NCI-H2081 treated with DMSO at 0.1 percent for 48 hours (cell line): ENCODE measurements at places on chromosomes 13 and 19.
A peak's percentile ranks its signal among the peaks of the same experiment; 100 is the strongest.

- DNase-seq = no peak
Measured at GRCh38 chr19:44529536-44529935, at the start of gene CEACAM20. CEACAM20 (minus strand) TSS chr19:44529675; CDS start chr19:44529509, 166 bp downstream.

DNA sequence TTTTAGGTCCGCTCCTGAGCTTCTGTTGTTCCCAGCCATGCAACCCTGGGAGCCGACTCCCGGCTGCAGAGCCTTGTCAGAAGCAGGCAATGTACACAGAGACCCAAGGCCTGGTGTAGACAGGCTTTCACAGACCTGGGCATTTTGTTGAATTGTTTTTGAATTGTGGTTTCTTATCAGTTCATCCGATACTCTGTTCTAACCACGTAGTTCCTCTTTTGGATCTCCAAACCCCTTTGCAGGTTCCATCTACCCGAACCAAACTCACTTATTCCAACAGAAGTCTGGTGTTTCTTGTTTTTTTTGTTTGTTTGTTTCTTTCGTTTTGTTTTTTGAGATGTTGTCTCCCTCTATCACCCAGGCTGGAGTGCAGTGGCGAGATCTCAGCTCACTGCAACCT lies 6.3 kb upstream of the NLRP2 start:
- no peak for DNase-seq

- no peak for DNase-seq
Measured at GRCh38 chr13:84845907-84846619, 953.2 kb downstream of the SLITRK6 start.

DNA sequence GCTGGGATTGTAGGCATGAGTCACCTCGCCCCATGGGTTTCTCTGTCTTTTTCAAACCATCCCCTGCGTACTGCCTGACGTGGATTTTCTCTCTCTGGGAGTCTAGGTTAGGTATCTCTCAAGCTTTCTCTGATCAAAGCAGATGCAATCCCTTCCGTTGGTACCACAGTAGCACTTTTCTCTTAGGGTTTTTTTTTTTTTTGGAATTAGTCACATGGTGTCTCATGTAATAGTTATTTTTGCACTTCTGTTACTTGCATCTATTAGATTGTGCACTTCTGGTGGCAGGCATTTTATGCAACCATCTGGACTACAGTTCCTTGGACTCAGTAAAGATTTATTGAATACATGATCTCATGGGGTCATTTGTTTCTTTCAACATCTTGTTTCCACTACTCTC lies 72.1 kb downstream of the GPC6 start:
- no peak for DNase-seq

- DNase-seq = no peak
Measured at GRCh38 chr13:39952249-39953233, 297.1 kb downstream of the COG6 start.

- DNase-seq = no peak
Measured at GRCh38 chr13:112516218-112516617, 71.7 kb downstream of the TUBGCP3 start.

DNA sequence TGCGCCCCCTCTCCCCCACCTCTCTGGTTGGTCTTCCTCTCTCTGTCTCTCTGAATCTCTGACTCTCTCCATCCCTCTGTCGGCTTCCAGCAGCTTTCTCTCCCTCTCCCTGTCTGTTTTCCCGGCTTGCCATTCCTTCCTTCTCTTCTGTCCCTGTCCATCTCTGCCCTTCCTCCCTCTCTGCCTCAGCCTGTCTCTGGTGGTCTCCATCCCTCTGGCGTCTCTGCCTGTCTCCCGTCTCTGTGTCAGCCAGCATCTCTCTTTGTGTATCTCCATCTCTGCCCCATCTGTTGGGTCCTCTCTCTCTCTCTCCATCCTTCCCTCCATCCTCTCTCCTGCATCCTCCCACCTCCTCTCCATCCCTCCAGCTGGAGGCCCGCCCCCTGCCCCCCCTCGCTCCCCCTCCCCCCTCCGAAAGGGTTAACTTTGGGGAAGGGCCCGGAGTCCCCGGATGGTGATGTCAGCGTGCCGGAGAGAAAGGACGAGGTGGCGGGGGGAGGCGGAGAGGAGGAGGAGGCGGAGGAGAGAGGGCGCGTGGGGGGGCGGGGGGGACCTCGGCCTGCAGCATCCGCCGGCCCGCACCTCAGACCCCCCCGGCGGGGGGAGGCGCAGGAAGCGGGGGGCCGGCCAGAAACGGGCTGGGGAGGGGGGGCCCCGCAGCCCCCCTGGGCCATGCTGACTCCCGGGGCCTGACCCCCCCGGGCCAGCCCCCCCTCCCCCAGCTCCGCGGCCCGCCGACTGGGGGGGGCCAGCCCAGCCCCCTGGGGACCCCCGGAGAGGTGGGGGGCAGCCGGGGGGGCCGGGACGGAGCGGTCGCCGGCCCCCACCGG lies at the start of gene BRSK1:
Gene BRSK1, plus strand, starts transcription at position 450 of the 830 bp plus-strand sequence. CDS start 446 bp downstream, outside the sequence.
- DNase-seq = peak; percentile 12

DNA sequence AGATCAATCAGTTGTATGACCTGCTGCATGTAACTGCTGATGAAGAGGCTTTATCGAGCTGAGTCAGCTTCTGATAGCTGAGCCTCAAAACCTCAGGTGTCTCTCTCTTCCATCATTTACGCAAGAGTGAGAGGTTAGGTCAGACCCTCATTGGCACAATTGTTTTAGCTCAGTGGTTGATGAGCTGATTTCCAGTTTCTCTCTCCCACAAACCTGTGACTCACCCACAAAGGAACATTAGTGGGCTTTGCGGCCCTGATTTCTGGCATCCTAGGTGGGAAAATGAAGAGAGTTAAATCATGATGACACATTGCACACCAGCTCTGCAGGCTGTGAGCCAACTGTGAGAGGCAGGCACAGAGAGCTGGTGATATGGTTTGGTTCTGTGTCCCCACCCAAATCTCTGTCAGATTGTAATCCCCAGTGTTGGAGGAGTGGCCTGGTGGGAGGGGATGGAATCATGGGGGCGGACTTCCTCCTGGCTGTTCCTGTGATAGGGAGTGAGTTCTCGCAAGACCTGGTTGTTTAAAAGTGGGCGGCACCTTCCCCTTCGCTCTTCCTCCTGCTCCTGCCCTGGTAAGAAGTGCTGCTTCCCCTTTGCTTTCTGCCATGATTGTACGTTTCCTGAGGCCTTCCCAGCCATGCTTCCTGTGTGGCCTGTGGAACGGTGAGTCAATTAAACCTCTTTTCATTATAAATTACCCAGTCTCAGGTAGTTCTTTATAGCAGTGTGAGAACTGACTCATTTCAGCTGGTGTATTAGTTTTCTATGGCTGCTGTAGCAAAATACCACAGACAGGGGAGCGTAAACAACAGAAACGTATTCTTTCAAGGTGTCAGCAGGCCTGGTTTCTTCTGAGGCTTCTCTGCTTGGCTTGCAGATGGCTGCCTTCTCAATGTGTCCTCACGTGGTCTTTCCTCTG lies 33.5 kb upstream of the TMTC4 start:
- no peak for DNase-seq

DNA sequence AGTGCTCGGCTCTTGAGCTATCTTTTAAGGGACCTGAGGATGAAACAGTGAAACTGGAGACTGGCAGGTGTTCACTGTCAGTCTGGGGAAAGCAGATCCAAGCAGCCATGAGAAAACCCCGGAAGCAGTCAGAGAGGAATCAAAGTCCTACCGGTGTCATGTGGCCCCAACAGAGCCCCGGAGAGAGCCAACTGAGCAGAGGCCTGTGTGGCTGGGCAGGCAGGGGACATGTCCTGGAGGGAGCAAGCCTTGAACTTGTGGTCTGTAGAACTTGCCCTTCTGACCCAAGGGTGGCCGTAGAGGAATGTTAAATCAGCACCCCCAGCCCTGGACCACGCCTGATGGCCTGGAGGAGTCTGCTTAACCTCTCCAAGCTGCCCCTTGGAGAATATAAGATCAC lies 113.7 kb upstream of the ZNF507 start:
- DNase-seq = no peak

DNA sequence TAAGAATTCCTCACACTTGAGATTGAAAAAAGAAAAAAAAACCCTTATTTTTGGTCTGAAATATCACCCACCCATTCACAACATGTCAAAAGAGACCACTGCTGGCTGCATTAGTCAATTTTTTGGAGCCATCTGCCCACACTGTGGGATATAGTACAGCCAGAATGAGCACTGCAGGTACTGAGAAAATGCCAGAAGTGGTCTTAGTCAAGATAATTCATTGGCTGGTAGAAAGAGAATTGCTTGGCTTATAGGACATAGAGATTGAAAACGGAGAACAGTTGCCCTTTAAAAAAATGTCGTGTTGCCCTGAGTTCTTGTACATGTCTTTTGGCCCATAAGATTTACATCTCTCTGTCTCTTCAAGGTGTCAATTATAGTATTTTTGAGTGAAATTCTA lies 1899.5 kb downstream of the OLFM4 start:
- no peak for DNase-seq

GRCh38 chr19:49988433-49988832 lies 27.5 kb upstream of the SIGLEC11 start:
- DNase-seq = no peak

- DNase-seq = no peak
Measured at GRCh38 chr19:6768236-6768785, 1.1 kb upstream of the SH2D3A start.

DNA sequence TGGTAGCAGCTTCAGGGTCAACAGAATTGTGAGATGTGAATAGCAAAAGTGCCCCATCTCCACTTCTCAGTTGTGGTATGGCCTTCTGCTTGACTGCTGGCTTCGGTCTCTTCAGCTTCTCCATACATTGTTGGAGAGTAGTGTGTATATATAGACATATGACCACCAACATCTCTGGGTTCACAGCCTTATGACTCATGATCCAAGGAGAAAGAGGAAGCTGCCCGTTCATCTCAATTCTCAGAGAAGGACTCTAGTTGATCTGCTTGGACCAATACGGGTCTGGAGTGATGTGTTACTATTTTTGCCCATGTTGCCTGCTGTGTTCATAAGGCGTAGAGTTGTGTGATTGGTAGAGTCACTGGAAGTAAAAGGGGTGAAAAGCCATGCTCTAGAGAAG lies 3.6 kb upstream of the COMMD6 start:
- no peak for DNase-seq

DNA sequence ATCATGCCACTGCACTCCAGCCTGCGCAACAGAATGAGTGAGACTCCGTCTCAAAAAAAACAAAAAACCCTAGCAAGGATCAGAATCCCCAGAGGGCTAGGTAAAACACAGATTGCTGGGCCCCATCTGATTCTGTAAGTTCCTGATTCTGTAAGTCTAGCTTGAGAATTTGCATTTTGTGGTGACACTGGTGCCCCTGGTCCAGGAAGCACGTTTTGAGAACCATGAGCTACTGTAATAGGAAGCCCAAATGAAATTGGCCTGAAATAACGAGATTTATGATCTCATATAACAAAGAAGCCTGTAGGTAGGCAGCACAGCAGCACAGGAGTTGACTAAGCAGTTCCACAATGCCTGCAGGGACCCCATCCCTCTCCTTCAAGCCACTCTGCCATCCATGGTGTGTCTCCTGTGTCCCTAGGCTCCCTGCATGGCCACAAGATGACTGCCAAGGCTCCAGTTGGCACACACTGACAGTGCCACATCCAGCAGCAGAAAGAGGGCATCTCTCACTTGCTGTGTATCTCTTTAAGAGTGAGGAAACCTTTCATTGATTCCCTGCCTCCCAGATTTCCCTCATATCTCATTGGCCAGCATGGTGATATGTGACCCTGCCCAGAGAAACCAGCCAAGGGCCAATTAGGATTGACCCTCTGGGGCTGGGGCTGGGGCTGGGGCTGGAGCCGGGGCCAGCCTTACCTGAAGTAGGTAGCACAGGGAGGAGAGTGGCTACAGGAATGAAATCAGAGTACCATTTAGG lies 21.7 kb downstream of the SIPA1L3 start:
- DNase-seq = no peak

- DNase-seq = no peak
Measured at GRCh38 chr19:46715975-46716671, 791 bp downstream of the PRKD2 start.

GRCh38 chr13:81048026-81048461 lies 707.1 kb upstream of the SPRY2 start:
- DNase-seq = no peak

DNA sequence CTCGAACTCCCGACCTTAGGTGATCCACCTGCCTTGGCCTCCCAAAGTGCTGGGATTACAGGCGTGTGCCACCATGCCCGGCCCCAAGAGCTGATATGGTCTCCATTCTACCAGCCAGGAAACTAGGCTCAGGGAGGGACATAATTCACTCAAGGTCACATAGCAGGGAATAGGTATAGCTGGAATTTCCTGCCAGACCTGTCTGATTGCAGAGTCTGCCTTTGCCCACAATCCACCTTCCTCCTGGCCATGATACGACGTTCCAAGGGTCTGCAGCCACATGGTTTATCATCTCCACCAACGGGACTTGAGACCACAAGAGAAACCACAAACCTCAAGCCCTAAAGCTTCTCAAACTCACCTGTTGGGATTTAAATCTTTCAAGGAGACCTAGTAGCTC lies 32.0 kb downstream of the ZNRF4 start:
- no peak for DNase-seq

DNA sequence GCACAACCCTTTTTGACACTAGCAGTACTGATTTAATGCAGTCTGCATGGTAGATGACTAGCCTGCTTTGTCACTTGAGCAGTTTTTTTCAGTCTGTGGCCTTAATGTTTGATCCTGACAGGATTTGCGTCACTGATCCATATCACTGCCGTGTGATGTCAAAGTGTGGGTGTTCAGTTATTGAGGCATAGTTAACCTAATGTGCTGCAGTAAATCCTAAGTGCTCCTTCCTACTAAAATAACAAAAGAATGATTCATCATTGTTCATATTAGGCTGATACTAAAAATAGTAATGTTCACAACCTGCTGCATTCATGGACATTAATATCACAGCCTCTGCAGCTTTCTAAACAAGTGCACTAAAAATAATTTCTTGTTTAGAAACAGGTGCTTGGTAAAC lies 121.9 kb upstream of the MLNR start:
- no peak for DNase-seq

GRCh38 chr13:45215392-45216077 lies 14.7 kb upstream of the KCTD4 start:
- DNase-seq = no peak

GRCh38 chr13:91544723-91545122 lies 146.3 kb downstream of the GPC5 start:
- DNase-seq = no peak

GRCh38 chr19:7994928-7995809 lies 10.3 kb downstream of the ELAVL1 start:
- no peak for DNase-seq

GRCh38 chr13:61700181-61700580 lies 284.5 kb upstream of the PCDH20 start:
- no peak for DNase-seq

DNA sequence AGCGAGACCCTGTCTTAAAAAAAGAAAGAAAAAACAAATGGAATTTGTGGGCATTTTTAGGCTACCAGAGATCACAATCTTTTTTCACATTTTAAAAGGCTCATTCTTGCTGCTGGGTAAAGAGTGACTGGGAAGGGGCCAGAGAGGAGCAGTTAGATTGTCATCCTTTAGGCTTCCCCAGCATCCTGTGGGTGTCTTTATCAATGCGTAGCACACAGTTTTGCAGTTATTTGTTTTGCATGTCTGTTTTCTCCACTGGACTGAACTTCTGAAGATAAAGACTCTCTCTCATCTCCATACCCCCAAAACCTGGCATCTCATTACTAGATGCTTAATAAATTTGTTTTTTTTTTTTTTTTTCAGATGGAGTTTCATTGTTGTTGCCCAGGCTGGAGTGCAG lies 2.1 kb upstream of the UTP14C start:
- no peak for DNase-seq
